AG09319 (cell line): ENCODE measurements at places on chromosomes 11 and 22.

DNA sequence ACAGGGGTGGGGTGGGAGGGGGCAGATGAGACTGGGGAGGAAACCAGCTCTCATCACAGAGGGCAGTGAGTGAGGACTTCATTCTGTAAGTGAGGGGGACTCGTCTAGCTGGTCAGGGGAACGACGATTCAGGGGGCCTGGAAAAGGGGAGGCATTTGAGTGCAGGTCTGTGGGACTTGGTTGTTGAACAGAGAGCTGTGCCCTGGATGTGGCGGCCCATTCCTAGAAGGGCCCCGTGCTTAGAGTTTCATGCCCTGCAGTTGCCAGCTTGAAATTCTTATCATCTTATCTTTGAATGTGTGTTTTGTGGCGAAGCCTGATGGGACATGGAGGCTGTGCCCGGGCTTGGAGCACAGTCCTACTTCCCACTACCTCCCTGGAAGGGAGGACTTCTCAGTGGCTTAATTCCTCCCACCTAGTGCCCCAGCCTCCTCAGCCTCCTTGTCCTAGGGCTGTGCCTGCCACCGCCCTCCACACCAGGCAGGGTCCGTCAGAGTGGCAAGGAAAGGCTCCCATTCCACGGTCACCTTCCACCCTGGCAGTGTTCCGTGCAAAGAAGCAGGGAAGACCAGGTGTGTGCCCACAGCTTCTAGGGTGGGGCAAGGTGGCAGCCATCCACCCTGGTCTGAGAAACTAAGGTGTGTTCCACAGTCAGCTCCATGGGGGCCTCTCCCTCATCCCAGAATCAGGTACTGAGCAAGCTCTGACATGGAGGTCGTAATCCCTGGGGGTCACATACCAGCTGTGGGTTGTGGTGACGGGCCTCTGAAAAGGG, 59.7 kb upstream of the LMO1 start:
- DNase-seq: no peak

DNA sequence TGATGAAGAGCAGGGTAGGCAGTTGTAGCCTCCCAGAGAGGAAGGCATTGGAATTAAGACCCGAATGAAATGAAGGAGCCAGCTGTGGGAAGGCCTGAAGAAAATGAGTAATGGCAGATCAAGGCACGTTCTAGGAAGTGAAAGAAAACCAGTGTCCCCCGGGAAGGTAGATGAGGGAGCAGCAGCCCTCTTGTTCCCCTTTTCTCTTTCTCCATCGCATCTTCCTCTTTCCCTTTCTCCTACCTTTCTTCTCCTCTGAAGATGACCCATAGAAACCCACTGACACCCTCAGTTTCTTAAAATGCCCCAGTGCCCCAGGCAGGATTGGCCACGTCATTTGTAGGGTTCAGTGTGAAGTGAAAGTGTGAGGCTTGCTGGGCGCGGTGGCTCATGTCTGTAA, 172.6 kb upstream of the SEZ6L start:
- no peak for DNase-seq

- no peak for DNase-seq
Measured at GRCh38 chr22:33572086-33572485, 348.2 kb downstream of the LARGE1 start.

DNA sequence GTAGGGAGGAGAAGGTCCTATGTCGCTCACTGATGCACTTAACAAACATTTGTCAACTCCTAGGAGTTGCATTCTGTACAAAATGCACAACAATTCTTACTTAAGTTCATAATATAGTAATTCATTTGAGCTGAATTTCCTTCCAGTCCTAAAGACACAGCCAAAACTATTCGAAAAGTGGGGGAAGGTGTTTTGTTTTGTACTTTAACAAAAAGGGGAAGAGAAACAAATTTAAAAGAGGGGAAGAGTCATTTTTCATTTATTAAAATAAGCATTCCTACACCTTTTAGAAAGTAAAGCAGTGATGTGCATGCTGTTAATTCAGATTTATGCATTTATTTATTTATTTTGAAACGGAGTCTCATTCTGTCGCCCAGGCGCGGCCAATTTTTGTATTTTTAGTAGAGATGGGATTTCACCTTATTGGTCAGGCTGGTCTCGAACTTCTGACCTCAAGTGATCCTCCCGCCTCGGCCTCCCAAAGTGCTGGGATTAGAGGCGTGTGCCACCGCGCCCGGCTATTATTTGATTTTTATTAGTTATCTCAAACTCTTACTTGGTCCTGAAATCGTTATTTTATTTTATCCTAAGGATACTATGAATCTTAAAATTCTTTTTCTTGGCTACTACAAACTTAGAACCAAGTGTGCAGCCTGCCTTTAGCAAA, 1.1 kb upstream of the FANCF start:
- no peak for DNase-seq
